ENCODE measurements at places on chromosomes 2 and 18. TPM values are rescaled to one million over a fixed set of nuclear protein-coding genes. Genes with fewer than 3 reads are reported as not detected.

Gene TTLL4
- polyA plus RNA-seq, result 5.4 TPM

Gene NEB
- polyA plus RNA-seq, result not detected

Gene COLEC11
- polyA plus RNA-seq, result not detected

Gene PPIL3
- 29.6 TPM for polyA plus RNA-seq

Gene ZFP36L2
- polyA plus RNA-seq, result 420 TPM

Gene ANKRD62
- polyA plus RNA-seq, result not detected

Gene ARL4C
- polyA plus RNA-seq, result 112 TPM

Gene UPP2
- not detected for polyA plus RNA-seq

Gene KCNJ3
- polyA plus RNA-seq, result not detected

Gene GRP
- polyA plus RNA-seq, result not detected

Gene DCDC2C
- polyA plus RNA-seq, result not detected

Gene CRYBA2
- polyA plus RNA-seq, result not detected

Gene STK11IP
- 9.3 TPM for polyA plus RNA-seq

Gene TMEM17
- not detected for polyA plus RNA-seq

Data from naive thymus-derived CD8-positive, alpha-beta T cell (primary cell).